Substantia nigra (tissue), 51 donors: ENCODE measurements at places on chromosomes 5 and 9.

- no peak for DNase-seq
Measured at GRCh38 chr9:104769655-104770054, 5.7 kb downstream of the NIPSNAP3B start.

DNA sequence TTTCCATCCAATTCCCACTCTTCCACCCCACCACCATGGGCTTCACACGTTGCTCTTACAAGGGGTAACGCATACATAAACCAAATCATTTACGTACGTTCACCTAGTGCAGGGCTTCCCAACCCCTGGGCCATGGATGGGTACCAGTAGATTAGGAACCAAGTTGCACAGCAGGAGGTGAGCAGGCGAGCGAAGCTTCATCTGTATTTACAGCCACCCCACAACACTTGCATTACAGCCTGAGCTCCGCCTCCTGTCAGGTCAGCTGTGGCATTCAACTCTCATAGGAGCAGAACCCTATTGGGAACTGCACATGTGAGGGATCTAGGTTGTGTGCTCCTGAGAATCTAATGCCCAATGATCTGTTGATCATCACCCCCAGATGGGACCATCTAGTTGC lies 82.3 kb downstream of the CEMIP2 start:
- DNase-seq = no peak

DNA sequence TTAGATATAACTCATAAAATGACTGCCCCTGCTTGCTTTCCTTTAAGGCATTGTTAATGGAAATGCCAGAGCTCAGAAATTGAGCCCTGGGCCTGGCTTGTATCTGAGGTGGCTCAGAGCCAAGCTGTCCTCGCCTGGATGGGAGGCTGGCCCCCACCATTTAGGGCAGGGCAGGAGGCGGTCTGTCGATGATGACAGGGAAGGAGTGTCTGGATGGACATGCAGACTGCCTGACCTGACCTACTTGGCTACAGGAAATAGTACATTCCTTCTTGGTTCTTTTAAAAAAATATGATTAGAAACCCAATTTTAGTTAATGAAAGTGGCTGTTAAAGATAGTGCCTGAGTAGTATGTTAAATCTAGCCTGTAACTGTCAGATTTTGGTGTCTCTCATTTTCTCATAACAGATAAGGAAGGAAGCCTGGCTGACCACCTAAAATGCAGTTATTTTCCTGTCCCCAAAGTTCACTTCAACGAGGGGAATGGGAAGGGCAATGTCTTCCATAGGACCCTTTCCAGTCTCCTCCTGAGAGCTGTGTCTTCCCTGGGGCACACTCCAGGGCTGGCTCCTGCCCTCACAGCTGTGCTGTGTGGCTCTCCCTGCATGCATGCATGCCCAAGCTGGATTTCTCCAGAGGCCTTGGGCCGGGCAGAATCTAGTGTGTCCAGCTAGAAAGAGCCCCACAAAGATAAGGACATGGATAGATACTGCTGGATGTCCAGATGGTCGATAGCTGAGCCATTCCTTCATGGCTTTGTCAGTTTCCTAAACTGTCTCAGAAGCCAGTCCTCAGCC lies 42.3 kb downstream of the MACROH2A1 start:
- no peak for DNase-seq

DNA sequence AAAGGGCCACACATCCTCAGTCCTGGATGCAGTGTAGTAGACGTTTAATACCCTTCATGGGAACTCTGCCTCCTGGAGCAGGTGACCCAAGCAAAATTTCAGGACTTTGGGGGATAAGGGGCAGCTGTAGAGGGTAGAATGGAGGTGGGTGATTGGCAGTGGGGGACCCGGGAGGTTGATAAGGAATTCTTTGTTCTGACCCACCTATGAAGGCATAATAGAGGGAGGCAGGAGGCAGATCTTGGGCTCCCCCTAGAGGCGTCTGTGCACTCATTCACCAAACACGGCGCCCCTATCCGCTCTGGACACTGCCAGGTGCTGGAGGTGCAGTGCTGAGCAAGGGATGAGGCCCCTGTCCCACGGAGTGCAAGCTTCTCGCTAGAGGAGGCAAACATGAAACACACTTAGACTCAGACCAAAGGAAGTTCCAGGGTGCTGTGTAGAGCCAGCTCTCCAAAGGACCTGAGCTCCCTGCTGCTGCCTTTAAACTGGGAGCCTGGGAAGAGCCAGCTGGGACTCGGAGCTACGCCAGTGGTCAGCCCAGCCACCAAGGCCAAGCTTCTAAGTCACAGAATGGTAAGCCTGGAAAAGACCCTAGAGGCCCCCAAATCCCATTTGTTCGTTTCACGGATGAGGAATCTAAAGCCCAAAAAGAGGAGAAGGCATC lies 7.7 kb downstream of the IL17B start:
- DNase-seq = peak; percentile 4

GRCh38 chr5:115977096-115977495 lies 14.8 kb downstream of the LVRN start:
- no peak for DNase-seq

GRCh38 chr5:90356622-90357021 lies 52.9 kb downstream of the CETN3 start:
- no peak for DNase-seq

DNA sequence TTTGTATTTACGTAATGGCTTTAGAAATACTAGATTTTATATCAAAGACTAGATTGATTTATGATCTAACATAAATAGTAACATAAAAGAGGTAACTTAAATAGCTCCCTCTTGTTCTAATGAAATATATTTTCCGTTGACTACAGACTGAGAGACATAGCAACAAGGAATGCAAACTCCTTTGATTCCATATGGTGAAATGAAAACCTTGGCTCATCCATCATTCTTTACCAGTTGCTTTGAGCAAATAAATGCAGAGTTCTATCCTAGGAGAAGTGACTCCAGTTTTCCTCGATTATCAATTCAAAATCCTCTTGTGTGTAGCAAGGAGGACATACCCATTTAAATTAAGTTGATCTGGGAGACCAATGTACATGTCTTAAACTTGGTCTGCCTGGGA lies 18.0 kb upstream of the JAKMIP2 start:
- DNase-seq = no peak

GRCh38 chr5:9320652-9321051 lies 225.2 kb downstream of the SEMA5A start:
- no peak for DNase-seq

GRCh38 chr5:29983528-29984155 lies 1209.8 kb upstream of the CDH6 start:
- DNase-seq = no peak

GRCh38 chr5:141641634-141642267 lies 5.0 kb downstream of the RELL2 start:
- DNase-seq = no peak

DNA sequence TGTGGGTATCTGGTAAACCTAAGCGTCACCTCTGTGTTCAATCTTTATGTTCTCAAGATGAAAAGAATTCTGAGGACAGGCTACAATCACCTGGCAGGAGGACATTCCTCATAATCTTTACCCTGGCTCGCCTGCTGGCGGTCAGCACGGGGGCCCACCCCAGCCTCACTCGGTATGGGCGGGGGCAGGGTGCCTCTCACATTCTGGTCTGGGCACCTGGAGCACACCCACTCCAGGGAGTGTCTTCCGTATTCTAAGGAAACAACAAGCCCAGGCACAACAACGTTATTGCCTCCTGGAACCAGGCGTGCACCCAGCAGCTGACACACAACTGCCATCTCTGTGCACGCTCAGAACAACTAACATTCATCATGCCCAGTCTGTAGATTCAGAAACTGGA lies 179.8 kb downstream of the ROR2 start:
- DNase-seq = no peak

GRCh38 chr5:153629027-153629895 lies 138.8 kb downstream of the GRIA1 start:
- no peak for DNase-seq

DNA sequence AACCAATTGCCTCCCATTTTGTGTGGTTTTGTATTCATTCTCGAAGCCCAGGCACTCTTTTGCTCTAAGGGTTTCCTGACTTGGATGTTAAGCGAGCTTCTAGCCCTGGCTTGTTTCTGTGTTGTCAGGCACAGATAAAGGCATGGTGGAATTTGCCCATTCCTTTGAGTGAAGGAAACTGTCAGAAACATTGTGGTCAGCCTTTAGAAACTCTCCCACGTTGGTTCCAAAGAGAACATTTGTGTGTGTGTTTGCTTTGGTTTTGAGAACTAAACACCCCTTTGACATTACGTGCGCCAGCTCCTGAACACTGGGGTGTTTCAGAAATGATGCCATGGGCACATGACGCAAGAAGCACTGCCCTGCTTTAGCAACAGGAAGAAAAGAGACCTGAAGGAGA lies 320.9 kb downstream of the NTRK2 start:
- DNase-seq = no peak

DNA sequence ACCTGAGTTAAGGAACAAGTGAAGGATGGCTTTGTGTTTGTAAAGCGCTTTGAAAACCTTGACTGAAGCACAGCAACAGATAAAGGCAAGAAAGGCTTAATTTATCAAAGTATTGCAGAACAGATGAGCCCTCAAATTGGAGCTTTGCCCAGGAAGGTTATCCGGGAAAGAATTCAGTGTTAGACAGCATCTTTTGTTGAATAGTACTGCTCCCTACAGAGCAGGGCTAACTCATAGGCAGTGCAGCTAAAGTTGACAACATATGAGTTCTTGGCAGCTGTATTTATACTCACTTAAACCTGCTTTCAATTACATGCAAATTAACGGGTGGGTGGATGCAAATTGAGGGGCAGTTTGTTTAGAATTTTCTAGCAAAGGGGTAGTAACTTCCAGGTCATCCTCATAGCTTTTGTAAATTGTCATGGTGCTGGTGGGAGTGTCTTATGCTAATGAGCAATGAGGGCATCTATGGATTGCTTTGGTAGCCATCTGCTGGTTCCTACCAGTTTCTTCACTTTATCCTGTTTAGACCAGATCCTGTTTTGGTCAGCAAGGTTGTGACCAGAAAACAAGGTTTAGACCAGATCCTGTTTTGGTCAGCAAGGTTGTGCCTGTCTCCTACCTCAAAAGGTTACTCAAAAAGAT lies 105.8 kb downstream of the GDA start:
- no peak for DNase-seq

- no peak for DNase-seq
Measured at GRCh38 chr5:40572937-40573336, 106.8 kb upstream of the PTGER4 start.

- DNase-seq = no peak
Measured at GRCh38 chr5:7242118-7242710, 153.7 kb upstream of the ADCY2 start.

- no peak for DNase-seq
Measured at GRCh38 chr5:59421986-59422941, 471.3 kb downstream of the PDE4D start.

- DNase-seq = no peak
Measured at GRCh38 chr5:124948062-124948753, 201.8 kb upstream of the ZNF608 start.

DNA sequence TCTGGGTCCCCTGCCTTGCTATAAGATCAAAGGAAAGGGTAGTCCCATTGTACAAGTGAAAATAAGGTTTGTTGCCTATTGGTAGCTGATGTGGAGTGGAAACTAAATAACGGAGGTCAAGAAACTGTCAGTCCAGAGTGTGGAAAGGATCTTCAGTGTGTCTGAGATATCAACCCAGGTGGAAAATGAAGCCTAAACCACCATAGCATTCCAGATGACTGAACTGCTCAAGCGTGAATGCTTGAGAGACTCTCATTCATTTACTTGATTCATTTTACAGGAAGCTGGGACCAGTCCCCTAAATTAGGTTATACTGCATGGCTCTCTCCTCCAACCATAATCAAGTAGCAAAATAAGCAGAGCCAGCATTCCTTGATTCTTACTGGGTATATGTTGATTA lies 116.0 kb upstream of the SLC28A3 start:
- DNase-seq = no peak

DNA sequence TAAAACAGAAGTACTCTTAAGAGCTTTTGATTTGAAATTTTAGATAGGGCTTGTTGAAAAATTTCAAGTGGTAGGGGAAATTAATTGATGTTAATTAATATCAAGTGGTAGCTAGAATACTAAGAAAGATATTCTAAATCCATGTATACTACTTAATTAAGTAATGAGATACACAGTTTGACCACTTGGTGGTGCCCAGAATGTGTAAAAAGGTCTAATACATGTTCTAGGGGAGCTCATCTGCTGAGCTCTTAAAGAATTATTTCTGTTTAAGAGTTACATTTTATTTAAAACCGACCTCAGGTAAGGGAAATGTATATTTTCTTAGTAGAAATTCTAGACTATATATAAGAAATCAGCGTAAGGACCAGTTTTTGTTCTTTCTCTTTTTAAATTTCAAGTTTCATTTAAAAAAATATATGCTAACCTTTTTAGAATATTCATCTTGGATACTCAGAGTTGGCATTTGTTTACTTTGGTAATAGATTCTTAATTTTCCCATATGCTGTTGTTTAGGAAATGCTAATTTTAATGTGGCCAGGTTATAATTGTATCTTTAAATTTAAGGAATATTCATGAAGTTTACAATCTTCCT lies 61.5 kb downstream of the LNPEP start:
- DNase-seq = no peak

DNA sequence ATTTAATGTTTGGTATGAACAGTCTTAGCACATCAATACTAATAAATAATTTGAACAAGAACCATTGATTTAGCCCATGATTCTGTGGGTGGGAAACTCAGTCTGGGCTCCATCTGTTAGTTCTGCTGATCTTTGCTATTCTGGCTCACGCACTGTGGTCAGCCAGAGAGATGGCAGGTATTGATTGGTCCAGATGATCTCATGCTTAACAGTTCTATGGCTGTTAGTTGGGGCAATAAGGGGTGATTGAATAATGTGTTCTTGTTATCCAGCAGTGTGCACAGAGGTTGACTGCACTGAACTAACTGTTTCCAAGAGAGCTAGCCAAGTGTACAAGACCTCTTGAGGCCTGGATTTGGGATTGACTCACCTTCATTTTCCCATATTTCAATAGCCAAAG lies 824.3 kb downstream of the SEMA5A start:
- no peak for DNase-seq

- DNase-seq = no peak
Measured at GRCh38 chr5:97676608-97677007, 493.6 kb upstream of the RIOK2 start.

GRCh38 chr5:74179701-74180100 lies 460.8 kb downstream of the ENC1 start:
- DNase-seq = no peak

DNA sequence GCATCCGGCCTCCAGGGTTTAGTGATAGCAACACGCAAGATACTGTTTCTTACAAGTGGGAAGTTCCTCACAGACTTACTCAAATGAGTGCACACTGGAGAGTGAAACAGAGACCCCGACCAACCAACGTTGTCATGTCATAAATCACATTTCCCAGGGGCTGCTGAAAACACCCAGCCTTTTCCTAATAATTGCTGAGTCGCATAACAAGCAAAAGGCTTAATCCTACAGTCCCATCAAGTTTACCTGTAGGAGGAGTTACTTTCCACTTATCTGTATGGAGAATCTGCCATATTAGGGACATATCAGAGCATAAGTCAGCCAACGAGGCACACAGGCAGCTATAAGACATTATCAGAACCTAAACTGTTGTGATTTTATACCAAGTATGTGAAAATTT lies 156.4 kb upstream of the LHFPL2 start:
- no peak for DNase-seq
